ENCODE measurements at places on chromosomes 1 and 21. TPM values are rescaled to one million over a fixed set of nuclear protein-coding genes. Genes with fewer than 3 reads are reported as not detected.

GRCh38 chr1:219774386-219774785 is 154.0 kb downstream of the SLC30A10 start:
- no peak for DNase-seq

- no peak for DNase-seq
Measured at GRCh38 chr21:44579056-44579832, 1.2 kb downstream of the KRTAP10-5 start.

DNA sequence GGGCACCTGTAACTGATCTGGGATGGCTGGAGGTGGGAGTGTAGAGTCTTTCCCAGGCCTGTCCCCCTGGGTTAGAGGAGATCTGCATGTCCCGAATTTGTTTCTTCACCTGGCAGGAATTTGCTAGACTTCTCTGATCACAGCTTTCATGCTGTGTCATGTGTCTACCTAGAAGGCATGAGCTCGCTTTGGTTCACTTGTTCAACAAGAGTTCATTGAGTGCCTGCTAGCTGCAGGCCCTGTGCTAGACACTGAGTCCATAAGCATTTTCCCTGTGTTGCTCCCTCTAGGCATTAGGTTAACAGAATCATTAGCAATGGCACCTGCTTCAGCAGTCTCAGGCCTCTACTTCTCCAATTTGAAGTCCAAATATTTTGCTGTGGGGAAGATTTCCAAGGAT is 101.6 kb downstream of the MTR start:
- DNase-seq: no peak

DNA sequence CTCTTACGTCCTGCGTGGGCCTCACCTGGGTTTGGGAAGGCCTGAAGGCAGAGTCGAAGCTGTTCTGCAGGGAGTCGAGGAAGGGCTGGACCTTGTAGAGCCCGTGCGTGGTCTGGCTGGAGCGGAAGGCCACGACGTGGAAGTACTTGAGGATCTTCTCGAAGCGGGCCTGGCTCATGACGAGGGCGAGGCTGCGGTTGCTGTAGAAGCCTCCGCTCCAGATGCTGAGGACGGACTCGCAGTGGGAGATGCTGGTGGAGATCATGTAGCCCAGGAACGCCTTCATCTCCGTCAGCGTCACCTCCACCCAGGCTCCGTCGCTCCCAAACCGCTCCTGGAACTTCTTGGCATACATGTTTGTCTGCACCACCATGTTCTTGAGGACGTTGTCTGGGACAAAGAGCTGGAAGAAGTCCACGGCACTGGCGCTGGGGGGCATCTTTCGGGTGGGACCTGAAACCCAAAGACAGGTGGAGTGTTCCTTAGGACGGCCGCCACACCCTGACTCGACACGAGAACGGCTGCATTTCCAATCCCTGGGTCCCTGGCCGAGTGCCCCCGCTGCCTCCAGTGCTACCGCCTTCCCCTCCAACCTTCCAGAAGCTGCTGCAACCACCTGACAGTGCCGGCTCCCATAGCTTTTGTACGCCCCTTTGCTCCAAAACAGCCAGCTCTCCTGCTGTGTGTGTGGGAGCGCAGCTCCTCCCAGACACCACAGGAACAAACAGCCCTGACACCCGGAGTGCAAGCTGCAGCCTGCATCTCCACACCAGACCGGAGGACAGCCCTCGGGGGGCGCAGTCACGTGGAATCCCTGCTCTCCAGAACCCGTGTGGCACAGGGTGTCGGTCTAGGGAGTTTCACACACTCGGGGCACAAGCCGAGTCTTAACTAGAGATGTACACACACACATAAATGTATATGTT is 69.0 kb downstream of the PGBD5 start:
- no peak for DNase-seq

The CNR2 gene
- total RNA-seq: not detected

The PTGER3 gene
- total RNA-seq: 6.0 TPM

The PIP5K1A gene
- 55.9 TPM for total RNA-seq
